ENCODE measurements at places on chromosomes 3 and 15.

GRCh38 chr3:116135457-116136085 is 309.7 kb downstream of the LSAMP start:
- ATAC-seq, result peak; percentile 29

- ATAC-seq, result no peak
Measured at GRCh38 chr3:134680796-134681521, 30.1 kb upstream of the KY start.

DNA sequence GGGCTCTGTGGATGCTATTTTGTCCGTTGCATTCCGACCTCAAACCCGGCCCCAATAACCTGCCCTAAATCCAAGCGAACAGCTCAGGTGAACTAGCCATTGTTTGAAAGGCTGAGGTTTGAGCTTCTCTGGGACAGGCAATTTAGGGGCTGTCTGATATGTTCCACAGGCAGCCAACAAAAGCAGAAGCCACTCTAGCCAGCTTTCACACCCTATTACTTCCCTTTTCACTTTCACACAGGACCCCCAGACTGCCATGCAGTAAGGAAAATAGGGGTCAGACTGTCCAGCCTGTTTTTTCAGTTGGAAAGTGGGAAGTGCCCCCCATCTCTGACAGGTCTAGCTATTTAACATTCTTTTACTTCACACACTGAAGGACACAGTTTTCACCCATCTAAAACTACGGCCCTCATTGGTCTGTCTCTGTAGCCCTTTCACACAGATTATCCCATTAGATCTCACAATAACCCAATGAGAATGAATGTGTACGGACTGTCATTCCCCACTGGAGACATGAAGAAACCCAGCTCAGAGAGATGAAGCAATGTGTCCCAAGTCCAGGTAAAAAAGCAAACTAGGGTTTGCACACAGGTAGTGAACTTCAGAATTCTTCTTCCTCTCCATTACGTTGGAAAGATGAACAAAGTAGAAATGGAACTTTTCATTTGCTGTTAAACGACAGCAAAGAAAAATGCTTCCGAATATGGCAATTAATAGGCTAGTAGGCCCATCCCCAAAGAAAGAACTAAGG is 1.9 kb downstream of the CCDC12 start:
- no peak for ATAC-seq

- ATAC-seq, result no peak
Measured at GRCh38 chr3:134885877-134886621, 91.0 kb downstream of the EPHB1 start.

DNA sequence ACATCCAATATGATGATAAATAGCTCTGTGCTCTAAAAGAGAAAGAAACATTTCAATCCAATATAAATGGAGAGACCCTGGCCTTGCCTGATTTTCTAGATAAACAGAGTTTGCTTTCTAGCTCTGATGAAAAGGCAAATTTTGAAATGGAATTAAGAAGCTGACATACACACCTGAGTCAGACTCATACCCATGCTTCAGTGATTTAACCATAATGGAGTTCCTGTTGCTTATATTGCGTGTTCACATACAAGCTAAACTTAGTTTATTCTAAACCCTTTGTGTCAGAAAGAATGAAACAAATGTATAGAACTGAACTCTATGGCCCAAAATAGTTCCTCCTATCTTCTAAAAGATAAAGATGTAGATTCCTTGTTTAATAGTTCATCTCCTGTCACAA is 760.8 kb upstream of the ARPP21 start:
- no peak for ATAC-seq

DNA sequence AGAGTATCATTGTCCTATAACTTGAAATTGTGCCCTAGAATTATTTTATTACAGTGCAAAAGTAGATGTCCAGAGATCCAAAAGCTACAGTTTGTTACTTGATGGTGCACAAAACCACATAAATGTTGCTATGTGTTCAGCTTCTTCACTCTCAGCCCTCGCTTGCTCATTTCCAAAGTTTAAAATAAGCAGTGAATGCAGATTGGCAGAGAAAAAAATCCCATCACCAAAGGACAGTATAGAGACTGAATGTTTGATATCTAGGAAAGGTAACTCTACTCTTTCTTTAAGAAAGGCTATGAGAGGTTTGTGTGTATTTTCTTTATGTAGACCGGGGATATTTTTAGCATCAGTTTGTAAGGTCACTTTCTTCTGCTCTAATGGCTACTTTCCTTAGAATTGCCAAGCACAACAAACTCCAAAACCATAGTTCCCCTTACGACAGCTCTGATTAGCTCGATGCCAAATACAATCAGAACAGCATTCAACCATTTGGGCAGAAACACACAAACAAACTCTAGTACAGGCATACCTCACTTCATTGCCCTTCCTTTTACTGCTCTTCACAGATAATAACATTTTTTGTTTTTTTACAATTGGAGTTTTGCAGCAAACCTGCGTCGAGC is 164.1 kb upstream of the CCDC54 start:
- ATAC-seq, result no peak

- ATAC-seq, result peak; percentile 61
Measured at GRCh38 chr3:182370949-182371348, 422.4 kb upstream of the ATP11B start.
